ENCODE measurements at places on chromosomes 5 and 9.

DNA sequence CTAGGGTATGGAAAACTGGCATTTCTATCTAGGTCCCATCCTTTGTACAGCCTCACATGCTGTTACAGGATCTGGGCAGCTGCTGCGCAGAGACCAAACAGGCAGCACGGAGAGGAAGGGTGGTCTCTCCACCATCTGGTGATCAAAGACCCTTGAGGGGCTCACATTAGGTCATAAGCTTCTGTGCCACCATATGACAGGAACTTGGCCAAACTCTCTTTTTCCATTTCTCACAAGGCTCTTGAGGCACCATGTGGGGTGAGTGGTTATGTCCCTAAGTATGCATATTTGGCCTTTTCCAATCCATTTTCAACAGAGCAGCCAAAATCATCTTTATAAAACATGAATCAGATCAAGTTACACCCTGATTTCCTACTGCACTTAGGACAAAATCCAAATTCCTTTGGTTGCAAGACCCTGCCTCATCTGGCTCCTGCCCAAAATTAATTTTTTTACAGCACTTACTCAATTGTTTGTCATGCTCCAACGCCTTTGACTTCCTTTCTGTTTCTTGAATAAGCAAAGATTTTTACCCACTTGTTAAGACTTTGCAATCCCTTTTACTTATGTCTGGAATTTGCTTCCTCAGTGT lies 730.0 kb downstream of the MAT2B start:
- no peak for DNase-seq

DNA sequence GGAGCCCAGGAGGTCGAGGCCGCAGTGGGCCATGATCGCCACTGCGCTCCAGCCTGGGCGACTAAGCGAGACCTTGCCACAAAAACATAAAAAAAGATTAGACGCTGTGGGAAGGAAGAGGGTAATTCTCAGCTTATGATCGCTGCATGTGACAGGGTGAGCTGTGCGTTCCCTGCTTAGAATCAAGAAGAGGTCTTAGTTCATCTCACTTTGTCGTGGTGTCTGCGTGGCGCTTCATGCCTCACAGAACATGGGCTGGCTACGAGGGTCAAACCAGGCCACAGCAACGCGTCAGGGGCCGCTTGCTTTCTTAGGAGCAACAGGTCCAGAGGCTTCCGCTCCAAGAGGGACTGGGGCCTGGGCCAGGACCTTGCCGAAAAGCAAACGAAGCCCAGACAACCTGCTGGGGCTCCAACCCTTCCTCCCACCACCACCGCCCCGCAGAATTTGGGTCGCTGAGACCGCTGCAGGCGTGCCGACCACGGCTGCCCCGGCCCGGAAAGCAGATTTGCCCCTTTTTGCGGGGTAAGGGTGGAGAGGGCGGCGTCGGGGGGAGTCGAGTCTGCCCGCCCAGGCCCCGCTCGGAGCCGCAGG lies 10.0 kb upstream of the GRIN1 start:
- DNase-seq, result no peak

- no peak for DNase-seq
Measured at GRCh38 chr5:102969641-102970040, 150.3 kb downstream of the GIN1 start.

DNA sequence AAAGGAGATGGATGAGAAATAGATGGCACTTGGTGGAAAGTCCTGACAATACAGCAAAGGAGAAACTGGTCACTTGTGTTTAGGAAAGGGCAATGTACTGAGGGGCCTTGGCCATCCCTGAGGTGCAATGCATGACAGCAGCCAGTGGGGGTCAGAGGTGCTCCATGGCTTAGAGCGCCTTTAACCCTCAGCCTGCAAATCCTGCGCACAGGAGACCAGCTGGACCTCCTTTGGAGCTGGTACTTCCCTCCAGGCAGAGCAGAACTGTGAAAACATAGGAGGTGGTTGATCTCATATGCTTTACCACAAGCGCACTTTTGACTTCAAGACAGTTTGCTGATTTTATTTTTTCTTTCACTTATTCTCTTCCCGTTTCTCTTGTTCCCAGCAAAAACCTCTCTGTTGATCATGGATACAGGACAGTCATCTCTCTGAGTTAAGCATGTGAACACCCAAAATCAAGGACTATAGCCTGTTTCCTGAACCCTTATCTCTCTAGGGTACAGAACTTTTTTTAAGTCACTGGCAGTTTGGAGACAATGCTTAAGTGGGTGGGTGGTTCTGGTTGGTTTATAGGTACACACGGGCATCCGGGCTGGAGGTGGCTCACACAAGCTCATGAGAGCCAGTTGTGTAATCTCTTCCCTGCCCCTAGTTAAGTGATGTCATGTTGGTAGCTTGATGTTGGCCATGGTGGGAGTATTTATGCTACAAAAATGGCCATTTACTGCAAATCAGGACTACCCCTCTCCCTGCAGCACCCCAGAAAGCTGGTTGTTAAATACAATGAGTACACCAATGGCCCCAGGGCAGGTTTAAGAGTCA lies 37.6 kb upstream of the ANKRD55 start:
- peak; percentile 87 for DNase-seq

DNA sequence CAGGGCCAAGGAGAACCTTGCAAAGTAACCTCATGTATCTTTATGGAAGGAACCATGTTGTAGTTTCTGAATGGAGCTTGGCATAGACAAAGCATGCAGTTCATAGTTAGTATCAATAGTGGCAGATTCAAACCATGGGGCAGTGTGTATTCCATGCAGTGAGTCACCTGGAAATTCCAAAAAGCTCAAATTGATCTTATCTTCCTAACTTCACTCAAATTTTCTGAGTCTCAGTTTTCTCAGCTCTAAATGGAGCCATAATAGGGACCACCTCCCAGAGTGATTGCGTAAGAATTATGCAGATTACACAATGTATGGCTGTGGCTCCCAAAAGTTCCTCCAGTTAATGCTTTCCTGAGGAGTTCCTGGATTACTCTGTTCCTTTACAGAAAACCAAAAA lies 549.9 kb upstream of the KLF4 start:
- DNase-seq, result no peak

GRCh38 chr5:109611505-109611904 lies 78.2 kb upstream of the MAN2A1 start:
- DNase-seq, result no peak

DNA sequence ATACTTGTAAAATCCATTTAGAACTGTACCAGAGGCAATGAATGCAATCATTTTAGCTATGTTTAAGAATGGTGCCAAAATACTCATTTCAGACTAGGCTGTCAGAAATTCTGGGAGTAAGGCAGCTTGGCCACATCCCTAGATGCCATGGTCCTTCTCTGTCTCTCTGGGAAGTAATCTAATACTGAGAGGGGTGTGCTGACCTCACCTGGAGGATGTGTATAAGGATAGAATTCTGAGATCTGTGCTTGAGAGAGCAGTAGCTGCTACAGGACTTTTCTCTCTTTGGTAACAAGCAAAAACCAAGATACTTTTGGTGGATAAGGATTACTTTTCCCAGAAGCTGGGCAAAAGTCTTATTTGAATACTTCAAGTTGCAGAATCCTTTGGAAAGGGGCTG lies 68.1 kb upstream of the MRPS30 start:
- DNase-seq, result no peak

DNA sequence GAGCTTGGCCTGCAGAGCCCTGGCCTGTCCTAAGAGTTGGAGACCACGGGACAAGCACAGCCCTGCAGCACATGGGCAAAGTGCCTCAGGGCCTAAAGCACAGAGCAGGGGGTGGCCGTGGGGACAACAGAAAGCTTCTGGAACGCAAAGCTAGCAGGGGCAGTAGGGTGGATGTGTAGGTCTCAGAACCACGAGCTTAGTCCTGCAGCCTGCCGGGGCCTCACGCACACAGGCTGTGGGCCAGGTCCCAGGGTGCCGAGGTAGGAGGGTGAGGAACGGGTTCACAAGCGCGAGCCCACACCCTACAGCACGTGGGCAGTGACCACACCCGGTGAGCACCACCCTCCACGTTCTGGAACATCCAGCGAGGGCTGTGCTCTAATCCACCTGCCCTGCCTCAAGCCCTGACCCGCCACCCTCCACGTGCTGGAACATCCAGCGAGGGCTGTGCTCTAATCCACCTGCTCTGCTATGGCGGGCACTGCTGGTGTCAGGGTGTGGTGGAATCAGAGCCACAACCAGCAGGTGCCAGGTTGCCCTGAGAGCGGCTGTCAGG lies 9.3 kb downstream of the CLPTM1L start:
- DNase-seq, result no peak

DNA sequence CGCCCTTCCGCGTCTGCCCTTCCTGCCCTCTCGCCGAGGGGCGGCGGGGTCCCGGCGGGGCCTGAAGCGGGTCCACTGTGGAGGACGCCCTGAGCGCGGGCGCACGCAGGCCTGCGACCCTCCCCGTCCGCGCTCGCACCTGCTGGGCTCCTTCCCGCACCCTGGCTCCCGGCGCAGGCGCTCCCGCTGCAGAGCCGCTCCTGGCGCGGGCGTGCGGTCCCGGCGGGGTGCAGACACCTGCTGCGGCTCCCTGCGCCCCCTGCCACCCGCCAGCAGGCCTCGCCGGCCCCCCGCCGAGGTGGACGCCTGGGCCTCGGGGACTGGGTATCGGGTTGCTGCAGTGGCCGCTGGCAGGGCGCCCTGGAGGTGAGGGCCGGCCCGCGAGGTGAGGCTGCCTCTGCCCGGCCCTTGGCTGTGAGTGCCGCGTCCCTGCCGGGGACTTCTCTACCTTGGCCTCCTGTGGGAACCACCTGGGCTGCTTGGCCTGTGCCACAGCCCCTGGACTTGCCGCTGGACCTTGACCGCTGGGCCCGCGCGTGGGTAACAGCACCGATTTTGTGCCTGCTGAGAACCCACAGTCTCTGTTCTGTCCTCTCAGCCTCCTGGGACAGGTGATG lies 627 bp downstream of the ARRDC1 start:
- DNase-seq, result peak; percentile 50

DNA sequence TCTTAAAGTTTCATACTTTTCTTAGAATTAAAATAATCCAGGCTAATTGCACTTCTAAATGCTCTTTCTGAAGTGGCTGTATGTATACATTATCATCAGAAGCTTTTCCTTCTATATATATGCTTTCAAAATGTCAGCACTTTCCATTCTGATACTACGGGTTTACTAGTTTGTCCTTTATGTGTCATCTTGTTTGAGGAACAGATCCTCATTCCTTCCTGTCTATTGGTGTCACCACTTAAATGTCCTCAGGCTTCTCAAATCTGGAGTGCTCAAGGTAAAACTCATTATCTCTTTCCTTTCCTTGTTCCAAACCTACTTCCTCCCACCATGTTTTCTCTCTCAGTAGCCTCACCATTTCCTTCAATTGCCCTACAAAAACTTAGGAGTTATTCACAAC lies 236.3 kb downstream of the CSNK1G3 start:
- no peak for DNase-seq

DNA sequence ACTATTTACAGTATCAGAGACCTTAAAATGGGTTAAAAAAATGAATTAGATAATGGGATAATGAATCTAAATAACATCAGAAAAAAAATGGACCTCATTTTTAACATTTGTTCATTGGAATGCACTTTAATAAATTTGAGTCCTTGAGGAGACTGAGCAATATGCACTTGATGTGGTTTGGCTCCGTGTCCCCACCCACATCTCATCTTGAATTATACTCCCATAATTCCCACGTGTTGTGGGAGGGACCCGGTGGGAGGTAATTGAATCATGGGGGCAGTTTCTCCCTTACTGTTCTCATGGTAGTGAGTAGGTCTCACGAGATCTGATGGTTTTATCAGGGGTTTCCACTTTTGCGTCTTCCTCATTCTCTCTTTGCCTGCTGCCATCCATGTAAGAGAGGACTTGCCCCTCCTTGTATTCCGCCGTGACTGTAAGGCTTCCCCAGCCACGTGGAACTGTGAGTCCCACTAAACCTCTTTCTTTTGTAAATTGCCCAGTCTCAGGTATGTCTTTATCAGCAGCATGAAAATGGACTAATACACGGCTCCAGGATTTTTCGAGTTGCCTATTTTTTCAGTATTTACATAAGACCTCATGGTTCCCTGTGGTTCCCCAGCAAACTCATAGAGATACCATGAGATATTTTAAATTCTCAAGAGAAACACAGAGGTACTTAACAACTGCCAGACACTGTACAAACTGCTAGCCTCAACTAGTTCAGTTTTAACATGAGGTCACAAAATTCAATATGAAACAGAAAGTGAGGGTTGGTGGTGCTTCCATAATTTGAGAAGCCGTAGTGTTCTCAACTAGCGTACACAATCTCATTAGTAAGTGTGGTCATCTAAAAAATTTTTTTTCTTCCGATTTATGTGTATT lies 128.3 kb downstream of the TLE1 start:
- no peak for DNase-seq

All from ovary (tissue), 10 donors.